Caco-2 (cell line): ENCODE measurements at places on chromosomes 11 and 22. TPM values are rescaled to one million over a fixed set of nuclear protein-coding genes. Genes with fewer than 3 reads are reported as not detected.

DNA sequence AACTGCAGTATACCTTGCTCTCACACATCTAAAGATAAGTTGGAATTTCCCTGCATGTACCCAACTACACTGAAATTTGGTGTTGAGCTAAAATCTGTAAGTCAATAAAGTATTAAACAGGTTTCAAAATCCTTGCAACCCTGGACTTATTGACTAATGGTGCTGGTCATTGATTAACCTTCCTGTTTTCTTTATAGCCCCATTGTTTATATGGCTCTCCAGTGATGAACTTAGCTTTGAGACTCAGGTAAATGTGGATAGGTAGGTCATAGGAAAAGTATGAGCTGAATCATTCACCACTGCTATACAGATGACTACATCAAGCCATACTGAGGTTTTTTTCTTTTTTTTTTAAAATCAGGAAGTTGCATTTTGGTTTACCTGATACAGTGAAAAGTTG is 132.7 kb downstream of the FAT3 start:
- H3K36me3 ChIP-seq, result no peaks in the 10 kb centered on the region
- H3K27ac ChIP-seq, result no peak overlapping the region
- H3K4me3 ChIP-seq, result no peak overlapping the region
- no peaks in the 10 kb centered on the region for H3K27me3 ChIP-seq
- H3K4me1 ChIP-seq, result peaks cover 8% of the 10 kb centered on the region

DNA sequence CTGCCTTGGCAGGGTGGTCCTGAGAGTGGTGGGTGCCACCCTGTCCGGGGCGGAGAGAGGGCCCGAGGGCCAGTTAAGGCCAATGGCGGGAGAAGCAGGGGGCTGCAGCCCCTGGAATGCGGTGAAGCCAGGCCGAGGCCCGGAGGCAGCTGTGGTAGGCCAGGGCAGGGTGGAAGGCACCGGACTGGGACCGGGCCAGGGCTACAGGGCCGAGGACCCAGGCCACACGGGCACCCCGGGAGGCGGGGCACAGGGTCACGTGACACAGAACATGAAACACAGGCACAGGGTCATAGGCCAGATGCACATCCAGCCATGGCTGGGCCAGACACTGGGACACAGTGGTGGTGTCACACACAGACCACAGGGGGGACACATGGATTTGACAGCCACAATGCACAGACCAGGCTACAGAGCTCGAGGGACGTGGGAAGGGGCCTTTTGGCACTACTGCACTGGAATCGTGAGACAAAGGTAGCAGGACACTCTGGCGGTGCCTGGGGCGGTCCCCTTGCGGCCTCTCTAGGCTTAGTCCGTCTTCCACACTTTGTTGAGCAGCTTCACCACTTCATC is 2.8 kb downstream of the SLC25A1 start:
- no peaks in the 10 kb centered on the region for H3K27me3 ChIP-seq
- peak overlapping the region; percentile 73 for H3K27ac ChIP-seq
- peaks cover 5% of the 10 kb centered on the region for H3K36me3 ChIP-seq
- peaks cover 42% of the 10 kb centered on the region for H3K4me1 ChIP-seq

DNA sequence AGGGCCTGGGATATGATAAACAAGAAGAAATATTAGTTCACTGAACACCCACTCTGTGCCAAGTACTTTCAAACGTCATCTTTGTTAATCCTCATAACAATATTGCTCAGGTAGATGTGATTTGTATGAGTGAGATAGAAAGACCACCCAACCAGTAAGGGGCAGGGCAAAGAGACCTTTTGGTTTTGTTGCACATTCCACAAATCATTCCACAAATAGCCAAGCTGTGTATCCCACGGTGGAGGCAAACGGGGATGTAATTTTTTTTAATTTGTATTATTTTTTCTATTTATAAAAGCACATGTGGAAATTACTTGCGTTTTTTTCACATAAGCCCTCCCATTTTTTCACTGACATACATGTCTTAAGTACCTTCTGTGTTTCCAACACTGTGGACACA is 29.0 kb downstream of the LAYN start:
- H3K4me1 ChIP-seq, result peaks cover 17% of the 10 kb centered on the region
- DNase-seq, result no peak
- H3K4me3 ChIP-seq, result no peak overlapping the region
- no peaks in the 10 kb centered on the region for H3K36me3 ChIP-seq
- no peaks in the 10 kb centered on the region for H3K27me3 ChIP-seq

DNA sequence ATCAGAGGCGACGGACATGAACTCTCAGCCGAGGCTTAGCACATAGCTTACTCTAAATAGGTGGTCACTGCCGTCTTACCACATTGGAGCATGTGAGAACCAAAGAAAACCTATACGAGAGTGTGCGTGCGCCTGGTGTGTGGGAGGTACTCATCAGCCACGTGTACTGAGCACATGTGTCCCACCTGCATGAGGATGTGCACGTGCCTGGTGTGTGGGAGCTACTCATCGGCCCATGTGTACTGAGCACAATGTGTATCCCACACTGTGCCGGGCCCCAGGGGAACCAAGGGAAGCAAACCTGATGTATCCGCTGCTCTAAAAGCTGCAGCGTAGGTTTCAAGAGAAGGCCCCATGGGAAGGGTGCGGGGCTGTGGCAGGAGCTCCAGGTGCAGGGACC is 56.4 kb downstream of the ANO1 start:
- no peak overlapping the region for H3K4me3 ChIP-seq
- H3K4me1 ChIP-seq, result no peaks in the 10 kb centered on the region
- DNase-seq, result no peak
- no peak overlapping the region for H3K27ac ChIP-seq

GRCh38 chr11:6746086-6746618 is 25.6 kb downstream of the OR2AG2 start:
- H3K27ac ChIP-seq, result no peak overlapping the region
- no peaks in the 10 kb centered on the region for H3K36me3 ChIP-seq
- no peak for DNase-seq
- no peaks in the 10 kb centered on the region for H3K4me1 ChIP-seq

- H3K27me3 ChIP-seq, result no peaks in the 10 kb centered on the region
- no peaks in the 10 kb centered on the region for H3K36me3 ChIP-seq
- peak overlapping the region; percentile 38 for H3K4me3 ChIP-seq
- DNase-seq, result peak; percentile 84
Measured at GRCh38 chr11:45771566-45772448, 33.1 kb upstream of the SLC35C1 start.

- DNase-seq, result peak; percentile 39
- no peaks in the 10 kb centered on the region for H3K27me3 ChIP-seq
- H3K36me3 ChIP-seq, result no peaks in the 10 kb centered on the region
Measured at GRCh38 chr11:69575296-69576068, 65.5 kb upstream of the CCND1 start.

DNA sequence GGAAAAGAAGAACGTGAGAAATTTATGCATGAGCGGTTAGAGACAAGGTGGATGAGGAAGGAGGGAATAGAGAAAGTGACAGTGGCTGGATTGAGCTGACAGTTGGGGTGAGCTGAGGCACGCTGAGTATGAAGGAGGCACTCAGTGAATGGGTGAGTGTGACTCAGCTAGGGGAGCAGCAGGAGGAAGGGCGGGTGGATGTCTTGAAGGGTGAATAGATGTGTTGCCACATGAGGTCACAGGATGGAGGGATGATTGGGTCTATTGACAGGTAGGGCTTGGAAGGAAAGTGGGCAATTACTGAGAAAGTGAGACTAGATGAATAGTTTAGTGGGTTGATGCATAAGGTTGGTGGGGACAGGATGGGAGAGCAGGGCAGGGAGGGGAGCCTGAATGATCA is 8.0 kb downstream of the IFITM10 start:
- no peak overlapping the region for H3K27ac ChIP-seq
- H3K4me3 ChIP-seq, result no peak overlapping the region
- H3K36me3 ChIP-seq, result no peaks in the 10 kb centered on the region
- no peaks in the 10 kb centered on the region for H3K4me1 ChIP-seq
- no peaks in the 10 kb centered on the region; the same call in 1 of the 2 replicates for H3K27me3 ChIP-seq

GRCh38 chr11:69427906-69428880 is 53.3 kb upstream of the LINC01488 start:
- no peak for DNase-seq
- H3K4me1 ChIP-seq, result peaks cover 33% of the 10 kb centered on the region
- H3K4me3 ChIP-seq, result no peak overlapping the region
- H3K27ac ChIP-seq, result peak overlapping the region; percentile 86
- H3K27me3 ChIP-seq, result no peaks in the 10 kb centered on the region

DNA sequence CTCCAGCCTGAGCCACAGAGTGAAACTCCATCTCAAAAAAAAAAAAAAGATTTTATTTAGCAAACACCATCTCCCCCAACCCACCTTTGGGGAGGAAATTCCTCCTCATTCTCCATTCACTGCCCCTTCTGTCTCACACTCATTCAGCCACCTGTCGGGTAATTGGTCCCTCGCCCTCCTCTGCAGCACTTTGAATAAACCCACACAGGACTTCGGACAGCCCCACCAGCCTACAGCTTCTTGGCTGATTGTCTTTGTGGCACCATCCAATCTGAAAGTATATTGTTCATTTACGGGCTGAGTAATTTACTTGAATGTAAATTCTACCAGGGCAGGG is 7.5 kb upstream of the GGA1 start:
- no peaks in the 10 kb centered on the region for H3K36me3 ChIP-seq
- H3K27me3 ChIP-seq, result no peaks in the 10 kb centered on the region
- H3K27ac ChIP-seq, result peak overlapping the region; percentile 85

Gene ROBO4
- total RNA-seq, result not detected in 2 replicates

Gene ABTB2
- total RNA-seq, result 2.9 and 3.6 TPM in 2 replicates

Gene POU2AF1
- total RNA-seq, result 1.1 and 2.7 TPM in 2 replicates

Gene OR52W1
- total RNA-seq, result not detected in 2 replicates

Gene TPP1
- 61.7 TPM in 2 replicates for total RNA-seq

Gene FOLH1
- total RNA-seq, result not detected in 2 replicates
